ENCODE measurements at places on chromosomes 2 and 18.
A peak's percentile ranks its signal among the peaks of the same experiment; 100 is the strongest.

GRCh38 chr2:240369801-240370585, 65.5 kb upstream of the GPC1 start:
- DNase-seq: no peak

DNA sequence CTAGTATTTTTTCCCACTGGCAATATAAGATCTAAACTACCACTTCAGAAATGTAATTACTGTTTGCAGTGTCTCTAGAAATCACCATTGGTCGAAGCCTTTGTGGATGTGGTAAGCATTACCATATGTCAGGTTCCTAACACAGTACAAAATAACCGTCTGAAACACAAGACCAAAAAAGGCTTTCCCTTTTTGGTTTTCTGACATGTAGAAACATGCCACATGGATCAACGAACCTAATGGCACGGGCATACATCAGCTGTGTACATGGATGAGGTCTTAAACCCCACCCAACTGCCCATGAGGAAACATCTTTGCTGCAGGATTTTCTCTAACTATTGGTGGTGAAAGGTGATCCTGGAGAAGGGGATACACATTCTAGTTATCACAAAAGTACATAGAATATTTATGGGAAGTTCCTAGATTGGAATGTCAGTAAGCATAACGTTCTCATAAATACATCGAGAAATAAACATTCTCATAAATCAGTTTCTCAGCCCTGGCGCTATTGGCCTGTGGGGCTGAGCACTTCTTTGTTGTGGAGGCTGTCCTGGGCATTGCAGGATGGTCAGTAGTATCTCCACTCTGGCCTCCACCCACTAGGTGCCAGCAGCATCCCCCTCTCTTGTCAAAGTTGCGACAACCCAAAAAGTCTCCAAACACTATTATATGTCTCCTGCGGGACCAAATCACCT, 9.0 kb downstream of the VIT start:
- no peak for DNase-seq

DNA sequence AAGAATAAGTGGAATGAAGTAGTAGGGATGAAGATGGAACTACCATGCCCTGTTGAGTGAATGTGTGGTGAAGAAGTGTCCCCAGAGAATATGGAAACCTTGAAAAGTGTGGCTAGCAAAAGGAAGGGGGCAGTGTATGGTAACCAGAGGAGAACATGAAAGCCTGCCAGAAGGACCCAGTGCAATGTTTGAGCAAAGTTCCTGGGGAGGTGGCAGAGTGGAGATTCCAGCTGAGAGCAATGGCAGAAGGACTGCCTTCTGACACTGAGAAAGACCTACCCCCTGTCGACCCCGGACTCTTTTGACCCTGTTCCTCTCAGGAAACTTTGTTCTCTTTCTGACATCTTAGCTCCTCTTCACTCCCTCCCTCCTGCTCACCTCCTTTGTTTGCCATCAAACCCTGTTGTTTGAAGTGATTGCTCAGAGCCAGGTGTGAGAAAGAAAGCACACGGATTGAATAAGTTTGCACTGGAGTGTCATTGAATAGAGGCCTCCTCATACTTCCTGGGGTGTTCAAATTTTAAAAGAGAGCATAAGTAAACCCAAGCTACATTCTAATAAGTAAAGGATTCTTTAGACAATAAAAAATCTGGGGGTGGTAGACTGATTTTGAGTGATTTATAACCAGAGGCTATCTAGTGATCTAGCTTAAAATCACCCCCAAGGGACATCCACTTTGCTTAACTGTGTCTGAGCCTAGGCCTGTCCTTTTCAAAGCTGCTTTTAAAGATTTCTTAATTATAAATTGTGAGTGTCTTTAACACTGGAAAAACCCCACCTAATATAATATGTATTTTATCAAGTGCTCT, 57.1 kb downstream of the TRIB2 start:
- no peak for DNase-seq

DNA sequence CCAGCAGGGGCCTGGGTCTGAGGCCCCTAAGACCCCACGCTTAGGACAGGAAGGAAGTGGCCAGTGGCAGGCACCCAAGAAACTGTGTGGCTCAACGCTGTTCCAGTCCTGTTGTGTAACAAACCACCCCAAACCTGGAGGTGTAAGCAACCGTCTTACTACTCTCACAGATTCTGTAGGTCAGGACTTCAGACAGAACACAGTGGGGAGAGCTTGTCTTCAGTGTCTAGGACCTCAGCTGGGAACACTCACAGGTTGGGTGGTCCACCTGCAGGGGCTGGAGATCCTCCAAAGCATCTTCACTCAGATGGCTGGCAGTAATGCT, 123.0 kb downstream of the KLHL29 start:
- no peak for DNase-seq

DNA sequence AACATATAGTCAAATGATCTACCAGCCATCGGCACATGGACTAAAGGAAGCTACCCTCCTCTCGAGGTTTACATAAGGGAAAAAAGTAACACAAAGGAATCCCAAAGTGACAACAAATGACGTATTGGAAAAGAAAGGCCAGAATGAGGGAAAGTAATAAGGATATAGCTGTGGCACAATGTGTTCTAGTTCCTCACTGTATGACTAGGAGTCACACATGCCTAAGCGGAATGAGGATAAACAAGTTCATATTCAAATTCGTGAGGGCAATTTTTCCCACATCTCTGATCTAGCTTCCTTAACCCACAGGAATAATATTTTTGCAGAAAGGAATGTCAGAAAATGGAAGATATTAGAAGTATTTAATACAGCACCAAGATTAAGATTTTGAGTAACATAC, 162.3 kb upstream of the PID1 start:
- DNase-seq: no peak

DNA sequence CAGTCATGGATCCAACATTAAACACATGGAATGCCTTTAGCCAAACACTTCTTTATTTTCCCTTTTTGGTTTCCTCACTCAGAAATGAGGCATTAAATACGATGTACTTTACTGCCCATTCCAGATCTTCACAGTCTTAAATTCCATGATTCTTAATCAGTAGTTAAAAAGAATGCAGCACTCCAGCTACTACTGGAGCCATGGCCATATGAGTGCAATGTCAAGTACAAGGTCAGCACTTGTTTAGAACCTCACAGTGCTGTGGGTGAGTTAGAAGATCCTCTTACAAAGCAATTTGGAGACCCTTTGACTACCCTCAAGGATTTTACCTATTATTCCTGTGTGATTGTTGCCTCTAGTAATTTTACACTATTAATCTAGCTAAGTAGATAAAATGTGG, 550.3 kb upstream of the LRRTM1 start:
- no peak for DNase-seq

- DNase-seq: no peak
Observed at GRCh38 chr2:11977766-11978524, 231.5 kb downstream of the LPIN1 start.

GRCh38 chr2:220104871-220105351, 477.5 kb downstream of the SLC4A3 start:
- DNase-seq: no peak

GRCh38 chr18:34707670-34708069, 2.4 kb upstream of the DTNA start:
- no peak for DNase-seq

GRCh38 chr18:5630057-5630899, 86.5 kb upstream of the EPB41L3 start:
- peak; percentile 24 for DNase-seq

DNA sequence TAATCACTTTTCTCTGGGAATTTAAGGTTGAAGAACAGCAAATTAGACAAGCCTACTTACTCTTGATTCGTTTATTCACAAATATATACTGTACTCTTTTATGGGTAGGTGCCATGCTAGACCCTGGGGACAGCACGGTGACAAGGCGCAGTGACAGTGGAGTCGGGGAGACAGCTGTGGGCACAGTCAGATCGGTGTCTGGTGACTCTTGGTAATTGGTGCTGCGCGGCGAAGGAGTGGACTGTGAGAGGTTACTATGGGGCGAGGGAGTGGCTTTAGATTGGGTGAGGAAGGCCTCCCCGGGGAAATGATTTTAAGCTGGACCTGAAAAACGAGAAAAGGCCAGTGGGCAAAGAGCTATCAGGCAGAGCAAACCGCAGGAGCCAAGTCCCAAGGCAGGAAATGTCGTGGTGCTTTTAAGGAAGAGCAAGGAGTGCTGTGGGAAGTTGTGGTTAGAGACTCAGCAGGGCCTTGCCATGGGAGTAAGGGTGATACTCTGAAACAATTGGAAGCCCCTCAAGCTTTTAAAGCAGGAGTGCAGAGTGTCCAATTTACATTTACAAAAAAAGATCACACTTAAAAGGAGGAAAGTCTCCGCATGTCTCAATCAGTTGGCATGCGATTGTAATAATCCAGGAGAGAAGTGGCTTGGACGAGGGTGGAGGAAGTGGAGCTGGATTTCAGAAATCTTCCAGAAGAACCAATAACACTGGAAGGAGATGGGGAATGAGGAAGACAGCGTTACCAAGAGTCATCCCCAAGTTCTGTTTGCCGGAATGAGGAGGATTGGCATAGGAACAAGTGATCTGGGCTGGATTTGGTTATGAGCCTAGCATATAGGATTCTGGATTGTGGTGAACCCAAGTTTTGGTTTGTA, 36.1 kb upstream of the TXNDC2 start:
- DNase-seq: no peak

DNA sequence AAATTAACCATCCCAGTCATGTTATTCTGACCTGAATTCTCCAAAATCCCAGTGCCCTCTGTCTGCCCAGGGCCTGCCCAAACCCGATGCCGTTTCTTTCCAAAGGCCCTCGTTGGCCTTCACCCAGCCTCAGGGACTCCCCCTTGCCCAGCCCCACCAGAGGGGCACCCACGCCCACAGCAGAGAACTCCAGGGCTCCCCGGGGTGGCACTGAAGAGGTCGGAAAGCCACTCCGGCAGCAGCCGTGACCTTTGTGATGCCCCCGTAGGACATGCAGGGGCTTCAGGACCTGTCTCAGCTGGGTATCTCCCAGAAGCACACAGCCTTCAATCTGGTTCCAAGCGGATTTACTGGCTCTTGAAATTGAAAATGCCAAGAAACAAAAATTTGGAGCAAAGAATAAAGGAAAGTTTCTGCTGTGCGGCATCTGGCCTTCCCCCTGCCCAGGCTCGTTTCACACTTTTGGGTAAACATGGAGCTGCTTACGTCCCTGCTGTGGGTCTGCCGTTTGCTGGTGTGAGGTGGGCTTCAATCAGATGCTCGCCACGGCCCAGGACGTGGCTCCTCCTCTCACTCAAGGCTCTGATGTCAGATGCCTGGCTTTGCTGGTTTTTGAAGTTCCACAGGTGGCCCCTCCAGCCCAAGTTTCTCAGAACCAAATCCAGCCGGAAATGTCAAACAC, 101.3 kb downstream of the TPO start:
- no peak for DNase-seq

GRCh38 chr2:206990360-206990759, 51.0 kb downstream of the CPO start:
- no peak for DNase-seq

GRCh38 chr2:28250006-28250405, 142.7 kb upstream of the FOSL2 start:
- no peak for DNase-seq

DNA sequence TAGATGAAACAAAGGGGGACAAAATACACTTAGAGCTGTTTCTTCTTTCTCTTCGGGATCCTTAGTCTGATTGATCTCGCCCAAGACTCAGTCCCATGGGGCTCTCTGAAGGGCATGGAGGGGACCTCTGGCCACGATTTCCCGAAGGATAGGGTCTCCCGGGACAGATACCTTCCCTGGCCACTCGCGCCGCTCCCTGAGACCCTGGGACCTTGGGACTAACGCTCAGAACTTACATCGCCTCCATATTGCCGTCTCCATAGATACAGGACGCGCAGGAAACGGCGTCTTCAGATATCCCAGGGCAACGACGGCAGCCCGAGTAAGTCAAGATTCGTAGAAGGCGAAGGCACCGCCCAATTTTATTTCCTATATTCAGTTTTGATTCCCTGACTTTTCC, at the start of gene CFAP65:
Gene CFAP65, minus strand, starts transcription at position 265 of the 400 bp plus-strand sequence. CDS start 2,468 bp downstream, outside the sequence.
- DNase-seq: no peak

DNA sequence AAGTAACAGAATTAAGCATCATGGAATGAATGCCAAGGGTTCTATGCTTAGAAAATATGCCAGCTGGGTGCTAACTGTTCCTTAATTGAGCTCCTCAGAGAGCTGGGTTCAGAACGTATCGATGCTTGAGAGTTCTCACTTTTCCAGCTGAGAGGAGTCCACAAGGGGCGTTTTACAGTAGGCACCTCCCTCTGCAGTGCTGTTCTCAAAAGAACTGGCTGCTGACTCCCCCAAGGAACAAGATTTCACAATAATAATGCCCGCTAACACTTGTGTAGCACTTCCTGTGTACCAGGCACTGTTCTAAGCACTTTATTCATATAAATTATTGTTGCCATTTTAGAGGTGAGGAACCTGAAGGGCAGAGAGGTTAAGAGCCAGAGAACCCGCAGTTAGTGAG, 18.1 kb upstream of the TMEM237 start:
- no peak for DNase-seq

- DNase-seq: no peak
Observed at GRCh38 chr2:24917086-24917485, 3.0 kb downstream of the ADCY3 start.

- DNase-seq: no peak
Observed at GRCh38 chr2:197614532-197614931, 60.9 kb downstream of the RFTN2 start.

- DNase-seq: no peak
Observed at GRCh38 chr18:57768537-57769326, 34.4 kb downstream of the ATP8B1 start.

DNA sequence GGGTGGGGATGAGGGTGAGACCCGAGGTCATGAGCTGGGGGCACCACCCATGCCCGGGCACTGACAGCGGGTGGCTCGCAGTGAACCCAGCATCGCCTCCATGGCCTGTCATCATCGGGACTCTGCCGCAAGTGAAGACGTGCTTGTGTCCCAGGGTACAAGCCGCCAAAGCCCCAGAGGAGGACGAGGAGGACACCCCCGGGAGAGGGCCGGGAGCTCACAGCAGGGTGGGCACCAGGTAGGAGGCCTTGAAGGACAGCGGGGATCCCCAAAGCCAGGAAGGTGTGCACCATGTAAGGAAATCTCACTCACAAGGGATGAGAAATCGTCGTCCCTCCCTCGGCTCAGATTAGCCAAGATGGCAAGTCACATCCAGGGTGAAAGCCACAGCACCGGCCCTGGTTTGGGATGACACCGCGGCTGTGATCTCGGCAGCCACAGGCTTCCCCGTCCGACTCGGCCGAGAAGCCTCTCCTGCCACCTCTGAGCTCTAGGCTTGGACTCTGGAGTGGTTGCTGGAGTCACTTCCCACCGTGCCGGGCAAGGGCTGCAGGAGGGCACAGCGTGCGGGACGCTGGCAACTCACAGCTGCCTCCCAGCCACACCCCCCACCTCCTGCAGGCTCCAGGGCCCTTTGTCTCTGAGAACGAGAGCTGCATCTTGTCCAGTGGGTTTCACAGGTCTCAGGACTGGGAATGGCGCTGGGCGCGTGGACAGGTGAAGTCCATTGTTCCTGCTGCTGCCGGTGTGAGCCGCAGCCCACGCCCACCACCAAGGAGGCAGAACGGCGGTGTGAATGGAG, 81.6 kb upstream of the CTDP1 start:
- no peak for DNase-seq

- DNase-seq: no peak
Observed at GRCh38 chr2:86396291-86396785, 44.8 kb upstream of the KDM3A start.

DNA sequence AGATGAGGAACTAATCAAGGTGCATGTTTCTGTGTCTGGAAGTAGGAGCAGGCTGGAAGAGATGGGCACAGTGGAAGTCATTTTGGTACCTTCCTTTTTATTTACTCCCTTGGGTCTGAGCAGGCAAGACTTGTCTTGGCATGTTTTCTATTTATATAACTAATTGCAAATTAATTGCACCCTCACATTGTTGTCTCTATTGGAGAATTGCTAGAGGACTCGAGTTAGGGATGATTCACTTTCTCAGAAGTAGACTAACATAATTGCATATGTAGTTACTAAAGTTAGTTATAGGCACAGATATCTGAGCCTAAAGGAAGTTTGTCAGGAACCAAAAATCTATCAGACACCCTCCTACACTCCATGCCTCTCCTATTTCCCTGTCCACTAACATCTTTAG, 92.8 kb upstream of the NRP2 start:
- DNase-seq: no peak

All from activated T-helper 2 cell treated with anti-CD3 and anti-CD28 coated beads, Interferon-gamma antibody, Interleukin-2, Interleukin-4, amounts not matched to agents 10 μg/mL and 5 μg/mL and 100 μg/mL, durations not matched to agents 14 hours and 24 hours and 36 hours (primary cell).